Activated naive CD4-positive, alpha-beta T cell treated with anti-CD3 and anti-CD28 coated beads for 36 hours (primary cell): ENCODE measurements at places on chromosomes 12 and 14. TPM values are rescaled to one million over a fixed set of nuclear protein-coding genes. Genes with fewer than 3 reads are reported as not detected.

DNA sequence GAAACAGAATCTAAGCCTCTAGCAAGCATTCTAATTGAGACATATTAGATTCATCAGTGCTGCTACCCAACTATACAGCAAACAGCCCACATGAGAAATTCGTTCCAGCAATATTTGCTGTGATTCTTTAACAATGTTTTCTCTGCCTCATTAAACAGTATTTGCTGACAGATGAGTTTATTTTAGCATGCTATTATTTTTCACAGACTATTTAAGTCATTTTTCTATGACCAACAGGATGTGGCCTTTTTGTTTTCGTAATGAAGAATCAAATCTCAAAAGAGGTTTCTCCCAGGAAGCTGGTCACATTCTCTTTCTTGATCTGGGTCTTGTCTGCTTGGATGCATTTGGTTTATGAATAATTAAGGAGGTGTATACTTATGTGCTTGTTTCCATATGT is 23.2 kb upstream of the SERPINA12 start:
- no peak for DNase-seq
- no peak overlapping the region for H3K27ac ChIP-seq
- no peaks in the 10 kb centered on the region for H3K4me1 ChIP-seq

GRCh38 chr12:105570944-105571343 is 240.5 kb downstream of the C12orf75 start:
- no peaks in the 10 kb centered on the region for H3K4me1 ChIP-seq
- no peak overlapping the region for H3K4me3 ChIP-seq
- DNase-seq: no peak
- peaks cover 3% of the 10 kb centered on the region for H3K27me3 ChIP-seq

DNA sequence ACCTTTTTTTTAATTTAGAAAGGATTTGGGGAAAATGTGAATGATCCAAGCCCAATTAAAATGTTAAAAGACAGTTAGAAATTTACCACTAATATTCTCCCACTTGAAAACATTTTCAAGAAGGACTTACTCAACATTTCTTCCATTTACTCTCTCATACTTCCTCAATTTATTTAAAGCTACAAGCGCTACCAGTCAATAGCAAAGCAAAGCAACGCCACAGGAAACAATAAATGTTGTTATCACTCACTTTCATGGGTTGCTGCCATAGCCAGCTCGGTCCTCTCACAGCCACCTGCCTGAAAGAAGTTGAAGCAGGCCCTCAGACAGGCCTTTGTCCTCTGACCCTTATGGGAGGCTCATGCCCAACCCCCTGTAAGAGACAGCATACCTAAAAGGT is 6.0 kb upstream of the SOS2 start:
- no peaks in the 10 kb centered on the region for H3K27me3 ChIP-seq
- H3K27ac ChIP-seq: no peak overlapping the region
- peaks cover 2% of the 10 kb centered on the region for H3K36me3 ChIP-seq
- H3K4me1 ChIP-seq: peaks cover 11% of the 10 kb centered on the region
- H3K4me3 ChIP-seq: no peak overlapping the region
- no peak for DNase-seq

DNA sequence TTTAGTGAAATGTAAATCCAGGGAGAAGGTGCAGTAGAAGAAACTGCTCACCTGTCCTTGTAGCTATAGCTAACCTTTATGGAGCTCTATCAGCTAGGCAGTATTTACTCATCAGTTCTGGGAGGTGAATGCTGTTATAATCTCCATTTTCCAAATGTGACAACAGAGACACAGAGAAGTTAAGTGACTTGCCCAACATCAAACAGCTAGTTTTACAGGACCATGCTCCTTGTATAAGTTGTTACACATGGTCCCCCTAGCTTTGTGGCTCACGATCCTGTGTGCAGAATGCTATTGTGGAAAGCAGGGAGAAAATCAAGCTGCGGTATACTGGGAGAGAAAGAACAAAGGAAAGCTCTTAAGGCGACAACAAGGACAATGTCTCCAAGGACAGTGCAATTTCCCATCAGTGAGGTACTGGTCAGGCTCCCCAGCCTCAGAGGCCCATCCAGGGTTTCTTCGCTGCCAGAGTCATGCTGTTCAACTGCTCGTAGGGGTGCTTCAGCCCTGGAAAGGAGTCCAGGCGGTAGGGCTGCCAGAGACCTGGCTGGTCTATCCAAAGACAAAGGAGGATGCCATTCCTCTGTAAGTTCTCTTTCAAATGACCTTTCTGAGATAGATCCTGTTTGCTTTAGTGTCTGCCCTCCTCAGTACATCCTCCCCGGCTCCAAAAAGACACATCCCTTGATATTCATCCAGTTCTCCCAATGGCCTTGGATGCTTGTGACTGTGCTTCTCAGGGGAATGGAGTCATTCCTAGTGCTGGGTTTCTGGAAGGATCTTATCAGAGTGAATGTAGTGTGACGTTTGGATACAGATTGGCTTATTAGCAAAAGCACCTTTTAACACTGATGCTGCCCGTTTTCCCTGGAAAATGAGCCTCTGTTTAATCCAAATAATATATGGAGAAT is 95.5 kb downstream of the ARF6 start:
- no peaks in the 10 kb centered on the region for H3K36me3 ChIP-seq
- H3K4me1 ChIP-seq: peaks cover 36% of the 10 kb centered on the region
- H3K27me3 ChIP-seq: no peaks in the 10 kb centered on the region

- no peak for DNase-seq
- H3K27ac ChIP-seq: no peak overlapping the region
Observed at GRCh38 chr14:68599896-68600610, 192.8 kb downstream of the ZFP36L1 start.

- DNase-seq: no peak
- H3K4me3 ChIP-seq: no peak overlapping the region
- H3K36me3 ChIP-seq: no peaks in the 10 kb centered on the region
- no peak overlapping the region for H3K27ac ChIP-seq
- H3K4me1 ChIP-seq: no peaks in the 10 kb centered on the region
Observed at GRCh38 chr14:56474419-56475022, 105.1 kb upstream of the TMEM260 start.

DNA sequence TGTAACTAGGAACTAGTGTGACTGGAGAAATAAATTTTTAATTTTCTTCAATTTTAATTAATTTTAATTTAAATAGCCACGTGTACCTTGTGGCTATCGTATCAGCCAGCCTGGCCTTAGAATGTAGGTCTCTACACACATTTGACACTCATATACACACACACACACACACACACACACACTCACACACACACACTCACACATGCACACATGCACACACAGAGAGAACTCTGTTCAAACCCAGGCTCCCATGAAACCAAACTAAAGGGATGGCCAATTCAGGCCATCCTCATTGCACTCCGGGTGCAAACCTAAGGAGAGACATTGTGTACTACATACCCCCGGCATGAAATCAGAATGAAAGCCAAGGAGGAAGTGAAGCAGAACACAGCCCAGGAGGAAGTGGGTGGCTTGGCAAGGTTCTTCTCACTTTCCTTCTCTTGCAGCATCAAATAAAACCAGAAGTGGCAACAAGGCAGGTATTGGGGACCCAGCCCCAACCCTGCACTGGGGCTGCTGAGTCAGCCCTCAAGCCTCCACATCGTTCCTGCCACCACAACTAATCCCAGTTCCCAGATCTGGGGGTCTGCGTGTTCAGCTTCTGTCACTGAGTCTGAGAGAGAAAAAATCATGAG is 26.2 kb upstream of the CHPT1 start:
- H3K27me3 ChIP-seq: peaks cover 2% of the 10 kb centered on the region
- DNase-seq: peak; percentile 62
- H3K4me3 ChIP-seq: peak overlapping the region; percentile 28

DNA sequence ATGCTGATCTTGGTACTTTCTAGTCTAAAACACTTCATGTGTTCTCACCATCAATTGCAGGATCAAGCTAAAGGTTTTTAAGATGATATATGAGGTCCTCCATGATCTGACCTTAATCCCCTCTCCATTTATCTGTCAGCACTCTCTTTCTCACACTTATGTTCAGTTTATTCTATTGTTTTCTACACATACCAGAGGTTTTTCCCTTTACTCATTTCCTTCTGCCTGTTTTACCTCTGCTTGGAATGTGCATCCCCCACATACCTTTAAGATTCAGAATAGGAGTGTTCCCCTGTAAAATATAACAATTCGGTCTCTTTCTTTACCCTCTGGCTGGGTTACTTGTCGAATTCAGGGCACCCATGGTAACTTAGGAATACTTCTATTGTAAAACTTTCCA is 219.1 kb upstream of the PKP2 start:
- no peaks in the 10 kb centered on the region for H3K4me1 ChIP-seq
- no peak overlapping the region for H3K4me3 ChIP-seq
- no peak overlapping the region for H3K27ac ChIP-seq
- no peaks in the 10 kb centered on the region for H3K36me3 ChIP-seq
- DNase-seq: no peak

DNA sequence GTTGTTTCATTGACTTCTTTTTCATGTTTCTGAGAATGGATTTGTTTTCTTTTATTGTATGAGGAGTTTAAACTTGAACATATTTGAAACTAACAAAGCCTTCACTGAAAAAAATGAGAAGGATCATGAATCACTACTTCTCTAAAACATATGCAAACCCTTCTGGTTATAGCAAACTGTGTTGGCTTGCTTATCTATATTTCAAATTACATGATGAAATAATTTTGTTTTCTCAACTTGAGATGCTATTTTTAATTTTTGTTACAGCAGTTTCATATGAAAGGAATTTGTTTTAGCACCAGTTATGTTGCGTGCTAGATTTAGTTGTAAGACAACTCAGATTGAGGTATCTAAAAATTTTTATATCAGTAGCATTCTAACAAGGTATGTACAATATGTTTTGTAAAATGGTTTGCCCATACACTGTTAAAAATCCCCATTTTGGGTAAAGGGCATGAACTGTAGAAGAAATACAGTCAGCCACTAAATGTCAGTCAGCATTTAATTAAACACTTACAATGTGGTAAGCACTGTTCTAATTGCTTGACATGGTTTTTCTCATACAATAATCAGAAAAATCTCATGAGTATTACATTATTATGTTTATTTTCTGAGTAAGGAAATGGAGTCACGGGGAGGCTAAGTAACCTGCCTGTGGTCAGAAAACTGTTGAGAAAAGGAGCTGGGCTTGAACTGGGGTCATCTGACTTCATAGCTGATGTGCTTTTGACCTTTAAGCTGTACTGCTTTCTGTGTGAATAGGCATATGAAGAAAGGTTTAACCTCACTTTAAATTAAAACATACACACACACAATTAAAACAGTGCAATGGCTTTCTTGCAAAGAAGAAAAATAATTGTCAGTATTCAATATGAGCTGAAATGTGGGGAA is 105.7 kb downstream of the PLEKHA5 start:
- no peaks in the 10 kb centered on the region for H3K4me1 ChIP-seq
- no peak for DNase-seq
- H3K4me3 ChIP-seq: no peak overlapping the region
- no peak overlapping the region for H3K27ac ChIP-seq

GRCh38 chr12:114218136-114218535 is 187.8 kb downstream of the TBX5 start:
- H3K27ac ChIP-seq: no peak overlapping the region
- H3K36me3 ChIP-seq: no peaks in the 10 kb centered on the region
- no peak for DNase-seq
- H3K4me1 ChIP-seq: no peaks in the 10 kb centered on the region

DNA sequence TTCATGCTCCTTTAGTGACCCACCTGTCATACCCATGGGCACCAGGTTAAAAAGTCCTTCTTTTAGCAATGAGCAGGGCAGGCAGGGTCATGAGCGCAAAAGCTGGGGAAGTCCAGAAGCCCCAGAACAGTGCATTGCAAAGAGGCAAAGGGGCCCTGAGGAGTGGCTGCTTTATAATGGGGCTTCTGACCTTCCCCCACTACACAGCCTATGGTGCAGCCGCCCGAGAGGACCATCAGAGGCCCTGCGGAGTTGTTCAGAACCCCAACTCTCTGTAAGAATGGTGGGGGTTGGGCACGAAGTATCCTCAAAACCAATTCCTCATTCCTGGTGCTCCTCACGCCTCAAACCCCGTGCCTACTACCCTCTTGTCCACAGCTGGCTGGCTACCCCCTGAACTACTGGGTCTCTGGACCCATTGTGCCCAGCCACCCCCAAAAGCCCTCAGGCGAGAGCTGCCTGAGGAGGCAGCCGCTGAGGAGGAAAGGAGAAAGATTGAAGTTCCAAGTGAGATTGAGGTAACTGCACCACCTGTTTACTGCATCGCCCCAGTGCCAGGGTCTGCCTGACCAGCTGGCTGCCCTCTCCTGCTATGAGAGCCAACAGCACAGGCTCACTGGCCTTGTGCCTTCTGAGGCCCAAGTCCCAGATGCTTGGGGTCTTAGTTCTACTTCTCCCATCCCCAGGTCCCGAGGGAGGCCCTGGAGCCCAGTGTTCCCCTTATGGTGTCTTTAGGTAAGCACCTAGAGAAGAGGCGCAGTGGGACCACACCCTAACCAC is 6.7 kb downstream of the REC8 start:
- H3K27me3 ChIP-seq: no peaks in the 10 kb centered on the region
- no peaks in the 10 kb centered on the region for H3K4me1 ChIP-seq
- no peak overlapping the region for H3K27ac ChIP-seq
- DNase-seq: no peak

DNA sequence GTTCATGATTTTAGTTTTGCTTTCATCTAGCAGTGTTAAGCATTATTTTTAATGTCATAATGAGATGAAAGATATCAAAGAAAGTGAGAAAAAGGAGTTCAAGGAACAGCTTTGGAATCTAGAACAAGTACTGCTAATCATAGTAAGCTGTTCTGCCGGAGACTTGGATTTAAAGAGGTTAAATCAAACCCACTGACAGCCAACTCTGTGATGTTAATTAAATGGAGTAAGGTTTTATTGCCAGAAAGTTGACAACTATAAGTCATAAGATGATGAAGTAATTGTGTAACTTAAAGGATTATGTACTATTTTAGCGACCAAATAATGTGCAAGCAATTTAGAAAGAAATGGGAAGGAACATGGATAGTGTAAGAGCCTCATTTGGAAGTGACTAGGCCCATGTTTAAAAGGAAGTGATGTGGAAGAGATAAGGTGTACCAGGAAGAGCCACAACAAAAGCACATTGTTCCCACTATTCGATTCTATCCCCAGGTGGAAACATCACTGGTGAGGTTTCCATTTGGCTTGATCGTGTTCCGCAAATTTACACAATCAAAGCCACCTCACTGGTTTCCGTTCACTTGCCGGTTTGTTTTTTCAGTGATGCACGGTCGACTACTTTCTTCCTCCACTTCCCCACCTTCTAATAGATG is 388.5 kb downstream of the PAWR start:
- H3K36me3 ChIP-seq: no peaks in the 10 kb centered on the region
- no peak for DNase-seq
- H3K4me1 ChIP-seq: no peaks in the 10 kb centered on the region
- no peaks in the 10 kb centered on the region for H3K27me3 ChIP-seq
- H3K4me3 ChIP-seq: no peak overlapping the region
- H3K27ac ChIP-seq: no peak overlapping the region

- no peak for DNase-seq
- H3K4me3 ChIP-seq: no peak overlapping the region
- no peaks in the 10 kb centered on the region for H3K27me3 ChIP-seq
- H3K27ac ChIP-seq: no peak overlapping the region
- no peaks in the 10 kb centered on the region for H3K4me1 ChIP-seq
Observed at GRCh38 chr14:58878439-58879139, 240.8 kb downstream of the DACT1 start.

- H3K4me1 ChIP-seq: no peaks in the 10 kb centered on the region
- H3K4me3 ChIP-seq: no peak overlapping the region
- H3K36me3 ChIP-seq: no peaks in the 10 kb centered on the region
- no peaks in the 10 kb centered on the region for H3K27me3 ChIP-seq
Observed at GRCh38 chr14:37652042-37652441, 56.6 kb downstream of the TTC6 start.

LLPH gene
- total RNA-seq: 25.6 TPM

CDH24 gene
- 1.4 TPM for total RNA-seq

SETD3 gene
- 48.1 TPM for total RNA-seq

DEGS2 gene
- total RNA-seq: 0.52 TPM

SLC41A2 gene
- total RNA-seq: 3.5 TPM

ZBTB1 gene
- total RNA-seq: 23.4 TPM

MYL6 gene
- 841 TPM for total RNA-seq

ATG14 gene
- total RNA-seq: 4.6 TPM
